Activated T-cell treated with anti-CD3 and anti-CD28 coated beads for 48 hours (primary cell): ENCODE measurements at places on chromosomes 3 and 15.

- DNase-seq, result no peak
Measured at GRCh38 chr3:30764891-30765290, 129.6 kb downstream of the GADL1 start.

- no peak for DNase-seq
Measured at GRCh38 chr3:136651581-136651980, 100.6 kb downstream of the STAG1 start.

DNA sequence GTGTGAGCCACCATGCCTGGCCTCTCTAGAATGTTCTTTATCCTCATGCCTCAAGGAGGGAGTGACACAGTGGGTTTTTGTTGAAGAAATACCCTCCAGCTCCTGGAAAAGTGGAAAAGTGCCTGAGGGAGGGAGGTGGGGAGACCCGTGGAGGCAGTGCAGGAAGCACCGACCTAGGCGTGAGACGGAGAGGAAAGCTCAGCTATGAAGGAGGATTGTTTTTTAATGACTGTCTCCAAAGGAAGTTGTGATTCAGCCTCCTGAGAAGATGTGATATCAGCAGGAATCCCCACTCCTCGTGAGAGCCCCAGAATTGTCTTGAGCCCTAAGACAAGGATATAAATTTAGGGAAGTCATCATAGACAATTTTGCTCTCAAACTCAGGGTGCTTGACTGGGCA is 21.7 kb downstream of the RPLP1 start:
- no peak for DNase-seq

DNA sequence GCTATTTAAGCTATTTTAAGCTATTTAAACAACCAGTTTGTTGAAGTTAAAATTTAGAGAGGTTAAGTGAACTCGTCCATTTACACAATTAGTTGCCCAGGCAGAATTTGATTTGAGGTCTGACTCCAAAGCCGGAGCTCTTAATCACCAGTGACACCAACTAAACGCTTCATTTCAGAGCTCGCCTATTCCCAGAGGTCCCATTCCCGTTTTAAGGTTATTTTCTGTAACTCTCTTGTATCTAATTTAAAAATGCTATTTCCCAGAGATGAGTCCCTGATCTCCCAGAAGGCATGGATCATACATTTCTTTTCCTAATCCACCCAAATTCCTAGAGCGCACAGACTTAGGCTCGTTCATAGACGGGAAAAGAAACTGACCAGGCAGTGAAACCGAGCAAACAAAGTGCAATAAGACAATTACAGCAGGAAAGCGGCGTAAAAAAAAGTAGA is 904 bp upstream of the MCTP2 start:
- no peak for DNase-seq

DNA sequence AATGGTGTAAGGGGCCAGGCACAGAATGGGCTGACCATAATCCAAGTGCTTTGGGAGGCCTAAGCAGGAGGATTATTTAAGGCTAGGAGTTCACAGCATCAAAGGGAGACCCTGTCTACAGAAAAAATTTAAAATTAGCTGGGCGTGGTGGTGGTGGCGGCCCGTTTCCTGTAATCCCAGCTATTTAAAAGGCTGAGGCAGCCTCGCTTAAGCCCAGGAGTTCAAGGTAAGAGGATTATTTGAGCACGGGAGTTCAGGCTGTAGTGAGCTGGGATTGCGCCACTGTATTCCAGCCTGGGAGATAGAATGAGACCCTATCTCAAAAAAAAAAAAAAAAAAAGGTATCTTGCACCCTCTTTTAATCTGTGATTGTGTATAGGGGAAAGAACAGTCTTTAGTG is 1.9 kb downstream of the TMA7 start:
- DNase-seq, result no peak

- no peak for DNase-seq
Measured at GRCh38 chr15:101039461-101039860, 120.3 kb downstream of the LRRK1 start.

DNA sequence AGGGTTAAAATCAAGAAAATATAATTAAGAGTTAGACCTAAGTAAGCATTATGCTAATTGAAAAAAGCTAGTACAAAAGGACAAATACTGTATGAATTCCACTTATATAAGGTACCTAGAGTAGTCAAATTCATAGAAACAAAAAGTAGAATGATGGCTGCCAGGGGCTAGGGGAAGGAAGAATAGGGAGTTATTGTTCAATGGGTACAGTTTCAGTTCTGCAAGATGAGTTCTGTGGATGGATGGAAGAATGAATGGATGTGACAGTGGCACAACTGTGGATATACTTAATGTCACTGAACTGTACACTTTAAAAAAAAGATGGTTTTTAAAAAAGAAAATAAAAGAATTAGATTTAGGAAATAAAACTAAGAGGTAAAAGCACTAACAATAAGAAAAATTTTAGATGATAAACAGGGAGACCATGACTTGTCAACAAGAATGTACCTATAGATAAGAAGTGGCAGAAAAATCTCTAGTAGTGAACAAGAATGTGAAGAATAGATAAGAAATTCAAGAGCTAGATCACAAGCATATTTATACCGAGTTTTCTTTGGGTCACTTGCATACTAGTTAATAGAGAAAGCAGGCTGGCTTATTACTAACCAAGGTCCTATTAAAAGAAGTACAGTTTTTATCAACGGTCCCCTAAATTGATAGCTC is 5.5 kb downstream of the IFT80 start:
- DNase-seq, result no peak

- no peak for DNase-seq
Measured at GRCh38 chr3:172782235-172782634, 31.7 kb downstream of the ECT2 start.

- DNase-seq, result no peak
Measured at GRCh38 chr15:88476635-88477060, 9.1 kb downstream of the MRPS11 start.

DNA sequence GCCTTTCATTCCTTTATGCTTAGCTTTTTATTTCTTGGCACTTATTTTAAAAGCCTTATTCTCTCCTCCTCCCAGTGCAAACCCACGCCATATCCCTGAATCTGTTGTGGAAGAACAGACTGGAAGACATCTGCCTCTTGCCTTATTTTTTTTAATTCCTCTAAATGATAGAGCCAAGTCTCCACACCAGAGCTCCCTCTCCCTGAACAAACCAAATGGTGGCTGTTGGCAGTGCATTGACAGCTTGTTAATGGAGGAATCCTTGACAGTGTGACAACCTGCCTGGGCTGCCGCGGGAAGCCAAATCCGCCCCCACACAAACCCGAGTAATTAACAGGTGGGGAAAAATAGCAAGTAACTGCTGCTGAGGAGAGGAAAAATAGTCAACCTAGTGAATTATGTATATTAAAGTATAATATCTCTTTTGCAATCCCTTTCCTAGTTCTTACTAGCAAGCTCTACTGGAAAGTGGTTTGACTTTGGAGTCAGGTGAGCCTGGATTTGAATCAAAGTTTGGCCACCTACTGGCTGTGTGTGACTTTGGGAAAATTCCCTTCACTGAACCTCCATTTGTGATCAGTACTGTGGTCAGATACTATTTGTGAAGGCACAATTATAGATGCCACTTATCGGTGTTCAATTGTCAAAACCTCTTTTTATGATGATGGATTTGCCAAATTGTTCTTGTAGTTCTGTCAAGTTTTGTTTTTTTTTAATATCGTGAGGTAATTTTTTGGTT is 589.6 kb downstream of the PDCD6IP start:
- no peak for DNase-seq

- DNase-seq, result no peak
Measured at GRCh38 chr3:131608741-131609140, 106.0 kb upstream of the MRPL3 start.

GRCh38 chr3:31277582-31277981 is 255.1 kb upstream of the STT3B start:
- no peak for DNase-seq

- no peak for DNase-seq
Measured at GRCh38 chr3:50304601-50305000, 1.2 kb upstream of the HYAL1 start.

DNA sequence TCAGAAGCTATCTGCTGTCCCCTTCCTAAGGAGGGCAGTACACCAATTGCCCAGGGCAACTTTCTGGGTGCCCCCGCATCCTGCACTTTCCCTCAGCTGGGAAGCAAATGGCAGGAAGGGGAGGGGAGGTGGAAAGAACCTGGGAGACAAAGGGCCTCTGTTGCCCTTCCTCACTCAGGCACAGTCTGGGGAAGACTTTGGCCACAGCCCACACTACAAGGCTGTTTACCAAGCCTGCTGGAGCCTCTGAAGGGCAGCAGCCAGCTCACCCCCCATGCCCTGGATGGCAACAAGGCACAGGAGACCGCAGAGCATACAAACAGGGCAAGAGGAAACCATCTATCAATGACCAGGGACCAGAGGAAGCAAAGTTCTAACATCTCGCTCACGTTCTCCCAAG is 42.4 kb downstream of the ARRDC4 start:
- no peak for DNase-seq

DNA sequence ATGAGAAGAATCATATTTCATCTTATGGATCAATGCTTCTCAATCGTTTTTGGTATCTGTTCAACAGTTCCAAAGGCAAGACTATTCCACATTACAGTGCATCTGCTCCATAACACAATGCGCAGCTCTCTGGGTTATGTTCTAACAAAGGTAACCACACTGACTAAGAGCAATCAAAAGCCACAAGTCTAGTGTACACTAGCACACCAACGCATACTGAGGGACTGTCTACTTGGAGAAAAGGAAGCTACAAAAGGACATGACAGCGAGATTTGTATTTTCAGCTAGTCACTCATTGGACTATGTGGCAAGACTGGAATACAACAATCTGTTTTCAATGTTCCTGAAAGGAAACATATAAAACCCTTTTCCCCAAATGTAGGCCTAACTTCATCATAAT is 35.8 kb downstream of the SETD2 start:
- no peak for DNase-seq

- DNase-seq, result no peak
Measured at GRCh38 chr3:45029216-45029615, 3.1 kb downstream of the CLEC3B start.

DNA sequence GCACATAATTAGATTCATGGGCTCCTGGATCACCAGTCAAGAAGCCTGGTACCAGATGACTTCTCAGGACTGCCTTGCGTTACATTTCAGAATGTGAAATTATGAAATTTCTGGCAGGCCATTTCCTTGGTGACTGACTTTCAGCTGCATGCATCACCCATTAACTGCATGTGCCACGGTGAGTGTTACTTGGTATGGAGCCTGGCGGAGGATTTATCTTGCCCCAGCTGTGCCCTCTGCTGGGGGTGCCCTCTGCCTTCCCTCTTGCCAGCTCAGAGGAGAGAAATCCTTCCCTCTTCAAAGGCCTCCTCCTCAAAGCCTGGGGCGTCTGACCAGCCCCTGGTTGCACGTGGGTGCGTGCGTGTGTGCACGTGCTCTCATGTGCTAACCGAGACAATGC is 57.7 kb upstream of the CTSH start:
- no peak for DNase-seq

DNA sequence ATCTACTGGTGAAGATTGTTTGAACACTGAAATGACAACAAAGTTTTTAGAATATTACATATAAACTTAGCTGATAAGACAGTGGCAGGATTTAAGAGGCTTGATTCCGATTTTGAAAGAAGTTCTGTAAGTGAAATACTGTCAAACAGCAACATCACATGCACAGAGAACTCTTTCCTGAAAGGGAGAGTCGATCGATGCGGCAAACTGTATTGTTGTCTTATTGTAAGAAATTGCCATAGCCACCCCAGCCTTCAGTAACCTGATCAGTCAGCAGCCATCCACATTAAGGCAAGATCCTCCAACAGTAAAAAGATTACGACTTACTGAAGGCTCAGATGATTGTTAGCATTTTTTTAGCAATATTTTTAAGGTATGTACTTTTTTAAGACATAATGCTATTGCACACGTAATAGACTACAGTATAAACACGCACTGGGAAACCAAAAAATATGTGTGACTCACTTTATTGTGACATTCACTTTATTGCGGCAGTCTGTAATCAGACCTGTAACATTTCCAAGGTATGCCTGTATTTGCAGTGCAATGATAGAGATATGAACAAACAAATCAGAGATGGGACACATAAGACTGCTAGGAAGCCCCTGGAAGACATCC is 225.6 kb upstream of the UBE2E1 start:
- DNase-seq, result no peak

- no peak for DNase-seq
Measured at GRCh38 chr3:32381922-32382321, 9.7 kb upstream of the CMTM7 start.

DNA sequence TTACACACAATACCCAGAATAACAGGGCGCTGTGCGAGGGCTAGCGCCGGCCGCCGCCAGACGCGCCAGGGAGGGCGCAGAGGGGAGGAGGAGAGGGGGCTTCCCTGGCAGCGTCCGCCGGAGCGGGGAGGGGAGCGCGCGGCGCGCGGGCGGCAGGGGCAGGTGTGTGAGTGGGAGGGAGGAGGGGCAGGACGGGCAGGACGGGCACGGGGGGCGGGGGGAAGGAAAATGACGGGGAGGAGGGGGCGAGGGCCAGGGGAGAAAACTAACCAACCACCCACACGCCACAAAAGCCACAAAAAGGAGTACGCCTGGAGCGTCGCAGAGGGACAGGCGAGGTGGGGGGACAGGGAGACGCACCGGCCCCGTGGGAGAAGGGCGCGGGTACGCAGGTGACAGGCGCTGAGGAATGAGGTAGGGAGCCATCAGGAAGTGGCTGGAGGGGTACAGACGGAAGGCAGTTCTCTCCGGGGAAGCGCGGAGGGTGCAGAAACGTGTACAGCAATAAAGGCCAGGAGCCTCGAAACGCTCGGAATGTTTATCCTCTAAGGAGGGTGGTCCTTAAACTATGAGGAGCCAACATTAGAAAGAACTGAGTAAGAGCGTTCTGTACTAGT is 610 bp upstream of the SATB1 start:
- DNase-seq, result peak; percentile 66

- DNase-seq, result no peak
Measured at GRCh38 chr3:5017925-5018531, 38.8 kb downstream of the BHLHE40 start.

DNA sequence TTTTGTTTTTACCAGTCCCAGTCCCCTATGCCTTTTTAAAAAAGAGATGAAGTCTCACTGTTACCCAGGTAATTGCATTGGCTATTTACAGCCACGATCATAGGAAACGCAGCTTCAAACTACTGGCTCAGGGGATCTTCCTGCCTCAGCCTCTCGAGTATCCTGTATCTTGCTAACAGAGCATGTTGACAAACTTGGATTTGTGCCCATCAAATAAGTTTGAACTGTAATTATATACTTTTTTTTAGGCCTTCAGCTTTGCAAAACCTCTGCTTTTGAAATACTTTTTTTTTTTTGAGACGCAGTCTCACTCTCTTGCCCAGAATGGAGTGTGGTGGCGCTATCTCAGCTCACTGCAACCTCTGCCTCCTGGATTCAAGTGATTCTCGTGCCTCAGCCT is 3.0 kb upstream of the EDEM1 start:
- no peak for DNase-seq

- DNase-seq, result no peak
Measured at GRCh38 chr3:58068122-58068809, 60.0 kb downstream of the FLNB start.

GRCh38 chr3:29919571-29919970 is 638.7 kb downstream of the RBMS3 start:
- no peak for DNase-seq

- DNase-seq, result no peak
Measured at GRCh38 chr3:51968170-51968775, 1.0 kb upstream of the PCBP4 start.

GRCh38 chr15:55915876-55916567 is 77.4 kb downstream of the NEDD4 start:
- DNase-seq, result no peak
